Stimulated activated CD4-positive, alpha-beta T cell treated with anti-CD3 and anti-CD28 coated beads, TNF-alpha, amount 100 ng/mL, for 48 hours (primary cell): ENCODE measurements at places on chromosomes 3 and 15.
A peak's percentile ranks its signal among the peaks of the same experiment; 100 is the strongest.

DNA sequence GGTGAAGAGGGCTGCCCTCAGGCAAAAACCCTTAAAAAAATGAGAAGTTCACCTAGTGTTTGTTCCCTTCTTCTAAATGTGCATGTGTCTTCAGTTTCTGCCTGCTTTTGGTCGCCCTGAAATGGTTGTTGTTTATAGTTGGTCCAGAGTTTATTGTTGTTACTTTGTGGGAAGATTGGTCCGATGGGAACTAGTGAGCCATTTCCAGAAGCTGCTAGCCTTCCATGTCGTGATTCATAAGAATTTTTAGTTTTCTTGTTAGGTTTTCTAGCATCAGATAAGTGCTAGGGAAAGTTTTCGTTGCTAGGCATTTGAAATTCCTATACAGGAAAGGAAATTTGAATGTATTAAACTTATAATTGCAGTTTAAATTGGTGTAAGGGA lies 33.7 kb downstream of the IFT122 start:
- DNase-seq, result no peak

GRCh38 chr3:71309342-71309741 lies 274.2 kb downstream of the FOXP1 start:
- no peak for DNase-seq

- no peak for DNase-seq
Measured at GRCh38 chr3:157271283-157271882, 111.4 kb upstream of the CCNL1 start.

DNA sequence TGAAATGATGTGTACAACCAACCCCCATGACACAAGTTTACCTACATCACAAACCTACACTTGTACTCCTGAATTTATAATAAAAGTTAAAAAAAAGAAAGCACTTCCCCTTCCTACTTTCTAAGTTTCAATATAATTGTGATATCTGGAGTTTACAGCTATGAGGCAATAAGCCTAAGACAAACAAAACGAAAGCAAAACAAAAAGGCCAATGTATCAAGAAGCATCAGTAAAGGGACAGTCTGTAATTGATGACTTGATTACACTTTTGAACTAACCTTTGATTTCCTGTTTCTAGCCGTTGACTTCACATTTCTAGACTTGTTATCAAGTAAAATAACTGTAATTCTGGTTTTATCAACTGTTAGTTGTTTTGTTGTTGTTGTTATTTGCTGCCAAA lies 187.5 kb upstream of the CNTN3 start:
- DNase-seq, result no peak

DNA sequence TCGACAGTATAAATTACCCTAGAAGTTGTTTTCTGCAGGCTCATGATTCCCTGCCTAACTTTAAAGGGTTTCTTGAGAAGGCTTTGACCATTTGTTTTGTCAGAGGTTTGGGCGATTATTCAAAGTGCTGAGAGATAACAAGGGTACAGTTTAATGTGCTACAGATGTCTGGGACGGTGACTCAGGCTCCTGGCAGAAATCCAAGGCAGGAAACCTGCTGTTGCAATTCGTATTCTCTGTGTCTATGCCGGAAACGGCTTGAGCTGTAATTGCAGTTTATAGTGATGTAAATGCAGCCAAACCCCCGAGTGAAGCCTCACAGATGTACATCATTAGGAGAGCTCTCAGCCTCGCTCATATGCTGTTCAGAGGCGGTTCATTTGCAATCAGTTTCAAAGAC lies 65.6 kb downstream of the SYNPR start:
- peak; percentile 31 for DNase-seq

GRCh38 chr3:194503081-194503531 lies 16.3 kb upstream of the ATP13A3 start:
- no peak for DNase-seq
